ENCODE measurements at places on chromosomes 6 and 20.

- peak; percentile 84 for DNase-seq
These were observed 7.3 kb downstream of the VWA7 start for GRCh38 chr6:31769684-31770371.

DNA sequence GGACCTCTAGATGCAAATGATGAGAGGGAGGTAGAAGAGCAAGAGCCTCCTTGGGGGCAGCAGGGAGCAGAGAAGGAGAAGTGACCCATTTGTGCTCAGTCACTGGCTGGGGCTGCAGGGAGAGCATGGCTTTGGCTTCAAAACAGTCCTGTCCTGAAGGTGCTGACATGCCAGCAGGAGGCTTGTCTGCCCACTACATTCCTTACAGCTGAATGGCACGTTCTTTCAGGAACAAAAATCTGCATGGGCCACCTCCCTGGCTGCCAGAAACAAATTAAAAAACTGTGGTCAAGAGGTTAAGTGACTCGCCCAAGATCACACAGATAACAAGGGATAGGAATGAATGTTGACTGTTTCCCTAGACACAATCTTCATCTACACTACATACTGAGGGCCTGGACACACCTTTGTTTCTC, 188.8 kb downstream of the HIVEP2 start:
- DNase-seq: no peak

GRCh38 chr20:36571564-36572504, 1.6 kb upstream of the TGIF2 start:
- DNase-seq: no peak

DNA sequence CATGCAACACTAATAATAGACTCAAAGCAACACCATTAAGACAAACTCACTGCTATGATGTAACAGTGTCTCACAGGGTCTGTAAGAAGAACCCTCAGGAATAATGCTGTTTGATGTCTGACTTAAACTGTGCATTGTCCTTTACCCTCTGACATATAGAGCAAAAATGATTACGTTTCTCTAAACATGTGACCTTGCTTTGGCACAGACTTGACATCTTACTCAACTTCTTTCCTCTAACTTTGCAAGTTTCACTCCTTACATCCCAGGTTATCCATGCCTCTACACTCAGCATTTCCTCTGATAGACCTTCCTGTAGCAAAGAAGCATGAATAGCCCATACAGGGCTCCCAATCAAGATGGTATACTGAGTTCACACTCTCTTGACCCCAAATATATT, 252.7 kb downstream of the UST start:
- DNase-seq: no peak

GRCh38 chr6:74971633-74972032, 234.2 kb downstream of the COL12A1 start:
- no peak for DNase-seq

DNA sequence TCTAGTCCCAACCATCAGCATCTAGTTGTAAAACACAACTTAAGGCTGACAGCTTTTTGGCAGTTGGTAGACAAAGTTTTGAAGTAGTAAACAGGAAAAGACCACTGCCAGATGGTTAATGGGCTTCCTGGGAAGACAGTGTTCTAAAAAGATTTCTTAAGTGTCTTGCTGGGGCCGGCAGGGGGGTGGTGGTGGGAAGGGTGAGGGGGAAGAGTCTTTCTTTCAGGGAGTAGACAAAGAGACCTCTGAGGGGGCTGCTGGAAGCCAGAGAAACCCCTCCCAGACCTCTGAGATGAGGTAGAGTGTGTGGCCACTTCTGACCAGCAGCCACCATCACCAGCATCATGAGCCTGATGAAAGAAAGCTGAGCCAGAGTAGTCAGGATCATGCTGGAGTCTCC, 784.9 kb downstream of the TENT5A start:
- DNase-seq: no peak

DNA sequence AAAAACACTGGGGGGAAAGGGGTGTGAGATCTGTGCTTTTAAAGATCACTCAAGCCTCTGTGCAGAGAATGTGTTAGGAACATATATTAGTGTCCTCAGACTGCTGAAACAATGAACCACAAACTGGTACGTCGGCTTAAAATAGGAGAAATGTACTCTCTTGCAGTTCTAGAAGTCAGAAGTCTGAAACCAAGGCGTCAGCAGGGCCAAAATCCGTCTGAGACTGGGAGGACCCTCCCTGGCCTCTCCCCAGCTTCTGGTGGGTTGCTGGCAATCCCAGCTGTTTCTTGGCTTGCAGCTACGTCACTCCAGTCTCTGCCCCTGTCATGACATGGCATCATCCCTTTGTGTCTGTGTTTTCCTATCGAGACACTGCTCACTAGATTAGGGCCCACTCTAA, 3.9 kb downstream of the CDH26 start:
- no peak for DNase-seq

GRCh38 chr6:42522036-42522435, 41.8 kb upstream of the UBR2 start:
- no peak for DNase-seq

- no peak for DNase-seq
These were observed 1692.2 kb downstream of the HACE1 start for GRCh38 chr6:103167345-103168071.

- no peak for DNase-seq
These were observed 18.1 kb upstream of the HBS1L start for GRCh38 chr6:135072753-135073152.

DNA sequence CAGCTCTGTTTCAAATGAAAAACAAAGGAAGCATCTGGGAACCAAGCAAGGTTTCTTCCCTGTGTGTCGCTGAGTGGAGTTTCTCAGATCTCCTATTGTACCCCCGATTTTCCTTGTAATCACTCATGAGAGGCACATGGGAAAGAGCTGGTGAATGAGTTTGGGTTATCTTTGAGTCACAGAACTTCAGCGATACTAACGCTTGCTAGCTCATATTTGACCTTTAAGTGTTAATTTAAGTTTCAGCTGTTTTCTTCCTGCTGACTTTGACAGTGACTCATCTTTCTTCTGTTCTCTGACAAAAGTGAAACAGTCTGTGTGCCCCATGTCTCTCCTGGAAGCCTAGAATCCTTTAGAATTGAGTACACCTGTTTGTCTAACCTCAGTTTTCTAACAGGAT, 261.1 kb upstream of the RGS17 start:
- no peak for DNase-seq

DNA sequence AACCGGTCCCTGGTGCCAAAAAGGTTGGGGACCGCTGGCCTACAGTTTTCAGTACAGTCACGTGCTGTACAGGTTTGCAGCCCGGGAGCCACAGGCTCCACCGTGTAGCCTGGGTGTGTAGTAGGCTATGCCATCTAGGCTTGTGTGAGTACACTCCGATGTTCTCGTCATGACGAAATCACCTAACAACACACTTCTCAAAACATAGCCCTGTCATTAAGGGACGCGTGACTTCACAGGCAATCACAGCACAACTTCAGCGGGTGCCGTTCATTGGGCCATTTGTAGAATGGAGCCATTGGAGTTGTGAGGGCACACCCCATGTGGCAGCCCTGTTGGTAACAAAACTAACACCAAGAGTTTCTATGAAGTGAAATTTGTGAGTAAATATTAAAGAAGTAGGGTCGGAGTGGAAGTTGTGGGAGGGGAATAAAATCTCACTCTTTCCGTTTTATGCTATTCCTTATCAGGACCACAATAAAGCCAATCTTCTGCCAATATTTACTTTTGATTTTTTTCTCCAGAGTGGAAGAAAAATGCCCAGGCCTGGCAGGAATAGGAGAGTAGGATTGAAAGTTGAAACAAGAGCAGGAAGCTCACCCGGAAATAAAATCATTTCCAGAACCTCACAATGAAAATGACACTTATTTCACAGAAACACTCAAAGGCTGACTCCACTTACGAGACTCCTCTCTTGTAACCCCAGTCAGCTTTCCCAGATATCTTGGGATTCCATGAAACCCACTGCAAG, 63.7 kb upstream of the PTPN1 start:
- DNase-seq: no peak

GRCh38 chr20:46260480-46260879, 47.8 kb downstream of the CDH22 start:
- no peak for DNase-seq

- DNase-seq: no peak
These were observed 125.9 kb downstream of the HS3ST5 start for GRCh38 chr6:114216789-114217467.

DNA sequence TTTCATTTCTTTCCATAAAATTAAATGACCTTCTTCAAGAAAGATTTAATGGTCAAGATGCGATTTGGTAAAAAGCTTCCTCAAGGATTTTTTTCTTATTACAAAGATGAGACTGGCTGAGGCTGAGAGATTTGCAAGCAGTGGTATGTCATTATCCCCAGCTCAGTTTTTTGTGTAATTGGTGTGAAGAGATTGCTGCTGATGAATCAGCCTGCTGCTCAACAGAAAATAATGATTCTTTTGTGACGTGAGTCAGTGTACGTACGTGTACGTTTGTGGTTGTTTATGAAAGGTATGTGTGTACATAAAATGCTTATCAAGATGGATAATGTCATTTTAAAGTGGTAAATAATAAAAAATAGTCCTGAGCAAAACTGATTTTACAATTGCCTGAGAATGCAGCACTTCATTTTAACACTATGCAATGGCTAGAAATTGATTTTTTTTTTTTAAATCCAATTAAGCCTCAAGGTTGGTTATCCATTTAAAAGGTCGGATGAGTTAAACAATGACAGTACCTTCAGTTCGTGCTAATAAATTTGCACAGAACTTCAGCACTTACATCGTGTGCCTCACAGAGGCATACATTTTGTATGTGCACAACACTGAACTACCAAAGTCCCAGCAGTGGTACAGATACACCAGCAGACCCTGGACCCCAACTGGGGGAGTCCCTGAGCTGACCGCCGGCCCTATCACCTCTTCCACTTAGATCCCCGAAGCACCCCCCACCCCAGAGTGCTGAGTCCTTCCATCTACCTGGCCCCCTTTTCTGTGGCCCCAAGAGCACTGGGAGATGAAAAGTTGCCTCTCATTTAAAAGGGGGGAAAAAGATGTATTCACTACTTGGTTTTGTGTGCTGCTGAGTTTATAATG, 9.7 kb upstream of the NPEPL1 start:
- DNase-seq: no peak

DNA sequence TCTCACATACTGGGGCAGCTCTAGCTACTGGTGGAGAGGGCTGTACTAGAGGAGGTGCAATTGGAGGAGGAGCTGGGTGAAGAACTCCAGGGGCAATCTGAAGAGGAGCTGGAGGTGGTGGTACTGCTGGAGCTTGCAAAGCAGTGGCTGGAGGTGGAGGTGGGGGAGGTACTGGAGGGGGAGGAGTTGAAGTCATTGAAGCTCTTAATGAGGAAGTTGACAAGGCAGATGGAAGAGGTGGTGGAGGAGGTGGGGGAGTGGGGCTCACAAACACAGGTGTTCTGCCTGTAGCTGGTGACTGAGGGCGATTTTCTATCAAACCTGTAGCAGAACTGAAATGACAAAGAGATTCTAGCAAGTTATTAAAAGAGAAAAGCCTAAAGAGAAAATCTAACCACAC, 77.6 kb downstream of the WASF1 start:
- no peak for DNase-seq

GRCh38 chr6:52610745-52611355, 34.0 kb upstream of the TRAM2 start:
- no peak for DNase-seq

DNA sequence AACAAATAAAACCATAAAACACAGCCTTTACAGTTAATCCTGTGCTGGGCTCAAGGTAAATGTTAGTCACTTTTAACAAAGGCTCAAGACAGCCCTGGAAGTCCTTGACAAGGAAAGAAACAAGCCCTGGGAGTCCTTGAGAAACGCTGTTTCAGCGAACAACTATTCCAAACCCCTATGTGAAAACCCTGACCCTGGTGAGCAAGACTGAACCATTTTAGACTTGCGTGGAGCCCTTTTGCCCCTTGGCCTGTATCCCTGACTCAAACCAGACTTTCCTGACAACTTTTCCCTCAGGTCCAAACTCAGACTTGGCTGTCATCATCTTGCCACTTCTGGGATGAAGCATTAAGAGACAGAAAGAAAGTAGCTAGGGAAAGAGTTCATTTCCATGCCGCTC, 180.4 kb downstream of the AIG1 start:
- no peak for DNase-seq

- no peak for DNase-seq
These were observed 162.7 kb upstream of the MLN start for GRCh38 chr6:33966536-33966935.

GRCh38 chr6:140225701-140226436, 851.4 kb upstream of the CITED2 start:
- no peak for DNase-seq
